ENCODE measurements at places on chromosomes 1 and 21.
A peak's percentile ranks its signal among the peaks of the same experiment; 100 is the strongest.

GRCh38 chr21:44677881-44678280, 4.1 kb downstream of the KRTAP12-1 start:
- no peak for DNase-seq

DNA sequence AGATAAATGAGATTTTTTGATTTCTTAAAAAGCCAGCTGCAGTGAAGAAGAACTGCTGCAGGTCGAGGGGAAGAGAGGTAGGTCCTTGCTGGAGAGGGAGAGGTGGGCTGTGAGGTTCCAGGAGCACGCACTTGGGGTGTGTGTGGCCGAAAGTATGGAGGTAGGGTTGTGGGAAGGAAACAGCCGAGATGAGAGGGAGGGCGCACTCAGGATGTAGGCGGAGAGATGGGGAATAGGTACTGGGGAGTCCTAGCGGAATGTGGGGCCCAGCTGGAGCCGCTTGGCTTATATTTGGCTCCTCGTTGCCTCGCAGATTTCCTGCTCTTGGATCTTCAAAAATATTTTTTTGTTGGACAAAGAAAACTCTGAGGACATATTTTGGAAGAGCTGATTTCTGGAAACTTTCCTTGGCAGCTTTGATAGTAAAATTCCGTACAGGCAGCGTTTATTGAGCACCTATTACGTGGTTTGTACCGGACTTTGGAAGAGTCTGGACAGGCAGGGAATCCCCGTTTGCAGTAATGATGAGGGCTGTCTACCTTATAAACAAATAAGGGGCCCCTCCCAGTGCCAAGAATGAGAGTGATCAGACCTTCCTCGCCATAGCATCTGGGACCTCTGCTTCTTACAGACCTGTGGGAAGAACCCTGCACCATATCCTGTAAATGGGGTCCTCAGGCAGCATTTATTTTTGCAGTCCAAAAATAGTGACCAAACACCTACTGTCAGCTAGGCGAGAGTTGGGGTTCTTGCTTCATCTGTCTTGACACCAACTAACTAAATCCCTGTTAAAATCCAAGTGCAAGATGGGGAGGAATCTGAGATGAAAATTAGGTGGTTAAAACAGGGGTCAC, 1.5 kb downstream of the LRRC8D start:
- DNase-seq: no peak

- DNase-seq: no peak
These were observed 22.4 kb upstream of the EXO1 start for GRCh38 chr1:241825581-241825980.

DNA sequence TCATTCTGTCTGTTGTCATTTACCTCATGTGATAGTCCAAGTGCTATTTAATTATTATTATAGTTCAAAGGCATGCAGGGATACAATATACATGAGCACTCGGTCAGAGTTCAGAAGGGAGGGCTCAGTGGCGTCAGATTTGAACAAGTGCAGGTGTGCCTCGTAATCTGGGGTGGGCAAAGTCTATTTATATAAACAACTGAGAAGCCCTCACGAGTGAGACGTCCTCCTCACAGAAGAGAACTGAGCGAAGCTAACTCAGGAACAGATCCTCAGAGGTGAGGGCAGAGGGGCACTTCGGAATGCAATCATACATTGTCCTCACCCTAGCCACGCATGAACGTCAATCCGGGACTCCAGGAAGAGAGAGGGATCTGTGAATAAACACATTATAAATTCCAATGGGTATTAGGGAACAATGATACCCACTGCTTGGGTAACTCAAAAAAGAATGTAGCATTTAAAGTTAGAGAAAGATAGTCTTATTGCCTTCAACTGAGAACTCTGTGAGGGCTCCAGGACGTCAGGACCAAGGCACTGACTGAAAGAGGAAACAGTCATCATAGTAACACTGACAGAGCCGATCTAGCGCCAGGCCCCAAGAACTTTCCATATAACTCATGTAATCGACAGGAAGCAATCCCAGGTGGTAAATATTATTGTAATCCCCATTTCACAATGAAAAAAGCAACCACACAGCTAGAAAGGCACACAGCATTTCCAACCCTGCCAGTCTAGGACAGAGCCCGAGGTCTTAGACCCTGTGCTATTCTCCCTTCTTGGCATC, 127.1 kb upstream of the B3GALT2 start:
- no peak for DNase-seq

DNA sequence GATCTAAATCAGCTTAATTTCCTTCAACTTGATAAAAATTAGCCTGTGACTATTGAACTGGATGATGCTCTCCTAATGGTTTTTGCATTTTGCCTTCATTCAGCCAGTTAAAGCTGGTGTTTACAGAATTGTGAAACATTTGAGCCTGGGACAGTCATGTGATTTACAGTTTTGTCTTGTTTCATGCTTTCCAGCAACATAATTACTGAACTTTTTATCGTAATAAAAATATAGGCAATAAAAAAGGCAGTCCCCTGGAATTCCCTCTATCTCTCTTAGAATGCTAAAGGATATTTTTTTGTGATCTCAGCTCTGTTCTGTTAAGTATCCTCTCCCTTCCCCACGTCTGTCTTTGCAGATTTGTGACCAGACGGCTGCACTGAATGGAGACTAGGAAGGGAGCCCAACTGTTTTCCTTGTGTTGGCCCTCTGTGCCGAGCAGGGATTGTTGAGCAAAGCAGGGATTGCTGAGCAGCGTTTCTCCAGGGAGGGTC, 70.3 kb upstream of the RGL1 start:
- no peak for DNase-seq

DNA sequence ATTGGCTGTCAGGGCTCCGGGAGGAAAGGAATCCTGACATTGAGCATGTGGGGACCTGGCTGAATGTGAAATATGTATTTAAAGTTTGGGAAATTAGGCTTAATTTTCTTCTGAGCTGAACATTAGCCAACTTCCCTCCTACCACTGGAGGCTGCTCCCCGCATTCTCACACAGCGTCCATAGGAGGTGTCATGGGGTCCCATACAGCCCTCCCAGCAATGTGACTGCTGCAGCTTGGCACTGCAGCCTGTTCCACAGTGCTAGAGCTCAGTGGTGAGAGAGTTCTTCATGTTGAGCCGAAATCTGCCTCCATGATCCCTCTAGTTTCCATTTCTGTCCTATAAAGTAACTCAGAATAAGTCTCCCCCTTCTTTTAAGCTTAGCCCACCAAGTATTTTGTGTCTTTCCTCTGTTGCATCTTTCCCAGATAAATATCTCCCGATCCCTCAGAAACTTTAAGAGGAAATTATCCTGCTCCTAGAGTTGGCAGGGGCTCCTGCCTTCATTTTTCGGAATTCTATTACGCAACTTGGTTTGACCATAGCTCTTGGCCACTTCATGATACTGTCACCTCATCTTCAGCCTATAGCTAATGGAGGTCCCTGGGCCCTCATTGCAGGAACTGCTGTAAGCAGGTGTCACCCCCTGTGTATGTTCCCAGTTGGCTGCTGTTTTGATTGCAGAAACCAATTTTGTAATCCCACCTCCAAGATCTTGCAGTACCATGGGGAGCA, 2.0 kb downstream of the FCRL6 start:
- DNase-seq: no peak

DNA sequence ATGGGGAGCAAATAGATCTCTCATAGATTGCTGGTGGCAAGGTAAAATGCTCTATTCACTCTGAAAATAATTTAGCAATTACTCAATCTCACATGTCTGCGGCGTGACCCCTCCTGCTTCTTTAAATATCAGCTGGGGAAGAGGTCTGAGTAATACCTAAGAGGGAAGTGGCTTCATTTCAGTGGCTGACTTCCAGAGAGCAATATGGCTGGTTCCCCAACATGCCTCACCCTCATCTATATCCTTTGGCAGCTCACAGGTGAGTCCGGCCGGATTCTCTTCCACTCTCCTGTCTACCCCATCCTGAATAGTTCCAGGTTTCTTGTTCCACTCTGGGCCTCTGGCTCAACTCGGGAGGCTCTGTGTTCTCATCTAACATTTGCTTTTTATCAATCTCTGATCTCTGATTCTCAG, at the start of gene SLAMF7:
Gene SLAMF7 (plus strand): TSS at position 150 of the 414 bp plus-strand sequence. CDS start 55 bp downstream, at position 205.
- peak; percentile 65 for DNase-seq

- no peak for DNase-seq
These were observed 191.8 kb downstream of the TPR start for GRCh38 chr1:186183219-186183618.

DNA sequence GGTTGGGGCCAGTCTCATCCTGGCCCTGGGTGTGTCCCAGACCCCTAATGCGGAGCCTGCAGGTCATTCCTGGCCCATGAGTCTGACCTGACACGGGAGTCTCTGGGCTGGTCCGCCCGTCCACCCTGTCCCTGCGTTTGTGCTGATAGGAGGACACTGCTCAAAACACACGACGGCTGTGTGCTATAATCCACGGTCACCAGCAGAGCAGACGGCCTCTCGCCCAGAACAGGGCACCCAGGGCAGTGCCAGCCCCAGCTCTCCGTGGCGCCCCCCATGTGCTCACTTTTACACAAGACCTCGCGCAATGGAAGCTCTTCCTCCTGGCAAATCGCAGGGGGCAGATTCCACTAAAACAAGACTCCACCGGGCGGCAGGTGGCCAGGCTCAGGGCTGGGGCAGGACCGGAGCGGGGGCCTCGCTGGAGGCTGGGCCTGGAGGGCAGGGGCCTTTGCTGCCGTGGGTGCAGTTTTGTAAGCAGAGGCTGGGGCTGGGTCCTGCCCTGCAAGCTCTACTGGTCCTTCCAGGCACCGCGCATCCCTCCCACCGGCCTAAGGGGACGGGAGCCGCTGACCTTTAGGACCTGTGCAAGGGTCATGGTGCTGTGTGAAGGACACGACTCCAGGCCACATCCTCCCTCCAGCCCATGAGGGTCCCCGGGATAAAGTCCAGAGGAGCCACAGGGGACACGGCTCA, 10.6 kb upstream of the SLC19A1 start:
- no peak for DNase-seq

GRCh38 chr21:15804247-15805005, 74.6 kb downstream of the USP25 start:
- no peak for DNase-seq

GRCh38 chr21:36767096-36767495, 68.2 kb downstream of the SIM2 start:
- no peak for DNase-seq

DNA sequence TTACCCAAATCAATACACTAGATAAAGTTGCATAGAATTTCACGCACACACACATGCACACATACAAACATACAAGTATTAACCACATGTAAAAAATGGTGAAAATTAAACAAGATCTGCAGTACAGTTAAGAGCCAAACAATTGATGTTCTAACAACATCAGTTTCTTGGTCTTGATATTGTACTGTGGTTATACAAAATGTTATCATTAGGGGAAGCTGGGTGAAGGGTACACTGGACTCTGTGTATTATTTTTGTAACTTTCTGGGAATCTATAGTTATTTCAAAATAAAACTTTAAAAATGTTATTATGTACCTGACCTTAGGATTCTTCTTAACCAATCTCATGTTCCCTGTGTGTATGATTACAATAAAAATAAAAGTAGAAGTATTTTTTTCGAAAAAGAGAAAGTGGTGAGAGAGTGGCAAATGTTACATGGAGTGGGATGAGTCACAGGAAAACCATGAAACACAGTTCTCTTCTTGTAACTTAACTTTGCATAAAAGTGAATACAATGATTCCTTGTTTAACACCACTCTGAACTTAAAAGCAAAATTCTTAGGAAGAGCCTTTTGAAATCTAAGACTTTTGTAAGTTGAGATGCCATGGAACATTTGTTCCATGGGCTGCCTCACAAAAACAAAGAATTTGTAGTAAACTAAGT, 101.6 kb upstream of the RUNX1 start:
- no peak for DNase-seq

DNA sequence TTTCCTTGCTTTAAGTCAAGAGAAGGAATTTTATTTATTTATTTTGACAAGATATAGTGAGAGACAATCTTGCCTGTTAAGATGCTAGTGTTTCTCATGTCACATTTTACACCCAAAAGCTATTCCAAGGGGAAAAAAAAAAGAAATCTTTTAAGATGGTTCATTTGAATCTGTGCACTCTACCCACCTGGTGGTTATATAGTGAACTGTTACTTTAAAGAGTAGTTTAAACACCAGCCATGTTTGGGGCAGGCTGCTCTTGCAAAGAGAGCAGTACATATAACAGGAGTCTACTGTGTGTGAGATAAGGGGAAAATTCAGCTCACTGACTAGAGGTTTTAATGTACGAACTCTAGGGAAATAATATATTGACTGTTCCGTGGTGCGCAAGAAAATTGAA, 3.3 kb upstream of the ELAVL4 start:
- DNase-seq: no peak

DNA sequence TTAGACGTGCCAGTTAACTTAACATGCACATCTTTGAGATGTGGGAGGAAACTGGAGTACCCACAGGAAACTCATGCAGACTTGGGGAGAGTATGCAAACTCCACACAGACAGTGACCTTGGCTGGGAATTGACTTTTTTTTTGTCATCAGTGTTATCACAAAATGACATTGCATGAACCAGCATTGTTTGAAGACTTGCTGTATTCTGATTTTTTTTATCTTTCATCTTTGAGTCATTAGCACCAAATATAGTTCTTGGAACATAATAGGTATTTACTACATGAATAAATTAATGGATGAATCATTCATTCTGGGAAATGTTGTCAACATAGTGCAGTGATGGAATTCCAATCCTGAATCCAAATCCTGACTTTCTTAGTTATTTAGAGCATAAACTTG, 77.0 kb downstream of the ATF6 start:
- DNase-seq: no peak

DNA sequence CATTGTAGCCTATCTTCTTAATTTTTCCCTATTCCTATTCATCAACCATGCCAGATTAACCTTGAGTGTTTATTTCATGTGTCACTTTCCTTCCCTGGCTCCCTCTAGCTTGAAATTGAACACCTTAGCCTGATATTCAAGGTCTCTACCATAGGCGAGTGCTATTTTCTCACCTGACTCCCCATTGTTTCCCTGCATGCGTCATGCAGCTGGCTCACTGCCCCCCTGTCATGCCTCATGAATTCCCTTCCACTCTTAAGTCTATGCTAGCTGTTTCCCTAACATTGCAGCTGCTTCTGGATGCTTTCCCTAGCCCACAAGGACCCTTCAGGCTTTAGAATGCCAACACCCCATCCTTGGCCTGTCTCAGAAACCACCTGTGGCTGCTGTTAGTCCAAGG, 56.7 kb upstream of the CD1D start:
- no peak for DNase-seq

DNA sequence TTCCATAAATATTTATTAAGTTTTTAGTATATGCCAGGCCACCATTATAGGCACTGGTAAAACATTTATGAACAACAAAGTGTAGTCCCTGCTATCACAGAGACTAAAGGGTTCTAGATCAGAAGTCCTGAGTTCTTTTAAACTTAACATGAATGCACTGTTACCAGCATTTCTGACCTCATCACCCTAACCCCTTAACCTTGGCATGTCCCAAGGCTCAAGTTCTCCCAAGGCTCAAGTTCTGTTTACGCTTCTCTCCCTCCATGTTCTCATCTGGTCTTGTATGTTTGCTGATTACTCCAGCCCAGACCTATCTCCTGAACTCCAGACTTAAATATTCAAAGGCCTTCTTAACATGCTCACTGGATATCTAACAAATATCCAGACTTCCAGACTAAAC, 54.5 kb downstream of the UBE2T start:
- no peak for DNase-seq

DNA sequence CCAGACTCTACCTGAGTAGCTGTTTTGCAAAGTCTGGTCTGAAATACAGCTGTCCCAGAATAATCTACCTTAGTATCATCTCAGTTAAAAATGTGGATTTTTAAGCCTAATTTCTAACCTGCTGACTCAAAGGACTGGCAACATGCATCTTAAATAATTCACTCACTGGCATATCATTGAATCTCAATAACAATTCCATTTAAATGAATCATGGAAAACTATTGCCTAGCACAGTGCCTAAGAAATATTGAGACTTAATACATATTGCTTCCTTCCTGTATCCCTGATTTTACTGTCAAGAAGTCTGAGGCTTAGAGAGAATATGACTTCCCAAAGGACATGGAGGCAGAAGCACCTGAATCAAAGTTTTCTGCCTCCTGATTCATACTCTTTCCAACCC, 3.1 kb downstream of the CCDC190 start:
- DNase-seq: no peak
